ENCODE measurements at places on chromosomes 3 and 15. TPM values are rescaled to one million over a fixed set of nuclear protein-coding genes. Genes with fewer than 3 reads are reported as not detected.
A peak's percentile ranks its signal among the peaks of the same experiment; 100 is the strongest.

DNA sequence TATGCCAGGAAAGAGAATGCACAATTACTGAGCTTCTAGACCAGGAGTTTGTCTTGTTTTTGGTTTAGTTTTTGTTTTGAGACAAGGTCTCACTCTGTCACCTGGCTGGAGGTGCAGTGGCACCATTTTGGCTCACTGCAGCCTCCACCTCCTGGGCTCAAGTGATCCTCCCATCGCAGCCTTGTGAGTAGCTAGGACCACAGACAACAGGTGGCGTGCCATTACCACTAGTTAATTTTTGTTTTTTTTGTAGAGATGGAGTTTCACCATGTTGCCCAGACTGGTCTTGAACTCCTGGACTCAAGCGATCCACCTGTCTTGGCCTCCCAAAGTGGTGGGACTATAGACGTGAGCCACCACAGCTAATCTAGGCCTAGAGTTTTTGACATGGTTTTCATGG, 104.4 kb upstream of the CCDC54 start:
- DNase-seq, result no peak

- peak; percentile 80 for DNase-seq
These were observed 30.6 kb downstream of the SLC28A1 start for GRCh38 chr15:84914909-84915605.

DNA sequence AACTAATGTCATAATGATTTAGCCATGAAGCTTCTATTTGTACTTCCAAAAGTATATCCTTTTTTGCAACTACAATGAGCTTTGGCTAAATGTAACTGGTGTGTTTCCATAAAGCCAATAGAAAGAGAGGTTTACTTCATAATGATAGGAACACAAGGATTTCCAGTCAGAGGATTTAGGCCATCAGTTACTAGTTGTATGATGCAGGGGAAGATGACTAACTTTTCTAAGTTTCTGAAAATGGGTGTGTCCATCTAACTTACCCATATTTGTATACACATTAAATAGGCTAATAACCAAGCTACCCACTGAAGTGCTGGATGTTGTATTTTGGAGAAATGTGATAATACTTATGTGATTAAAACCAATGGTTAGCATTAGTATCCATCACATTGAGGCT, 55.7 kb downstream of the SLC4A7 start:
- DNase-seq, result no peak

DNA sequence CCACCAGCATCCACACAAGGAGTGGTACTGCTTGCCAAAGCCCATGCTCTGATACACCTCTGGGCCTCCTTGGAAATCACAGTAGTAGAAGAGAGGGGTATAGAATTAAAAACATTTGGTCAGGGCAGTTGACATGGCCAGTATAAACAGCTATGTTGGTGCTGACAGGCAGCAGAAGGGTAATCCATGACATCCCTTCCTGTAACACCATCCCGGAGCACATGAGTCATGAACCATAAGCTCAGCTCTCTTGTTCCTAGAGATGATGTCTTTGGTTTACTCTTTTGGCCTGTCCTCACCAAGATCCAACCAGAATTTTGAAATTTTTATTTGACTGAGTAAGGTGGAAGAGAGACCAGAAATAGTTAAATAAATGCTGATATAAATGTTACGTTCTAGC, 132.6 kb upstream of the CTDSPL start:
- no peak for DNase-seq

DNA sequence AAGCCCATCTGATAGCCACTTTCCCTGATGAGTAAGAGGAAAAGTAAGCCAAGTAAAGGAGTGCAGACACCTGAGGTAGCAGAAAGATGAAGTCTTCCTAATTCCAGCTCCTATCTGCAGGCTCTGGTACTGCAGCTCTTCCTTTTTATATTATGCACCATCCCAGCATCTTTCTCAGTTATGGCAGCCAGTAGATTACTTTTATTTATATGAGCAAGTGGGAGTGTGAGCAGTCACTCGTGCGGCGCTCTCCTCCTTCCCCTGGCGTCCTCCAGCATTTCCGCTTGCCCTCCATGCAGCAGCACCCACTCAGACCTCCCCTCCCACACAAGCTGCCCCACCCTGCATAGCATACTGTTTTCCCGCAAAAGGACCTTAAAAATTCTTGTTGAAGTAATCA, 465.9 kb upstream of the DPPA4 start:
- no peak for DNase-seq

DNA sequence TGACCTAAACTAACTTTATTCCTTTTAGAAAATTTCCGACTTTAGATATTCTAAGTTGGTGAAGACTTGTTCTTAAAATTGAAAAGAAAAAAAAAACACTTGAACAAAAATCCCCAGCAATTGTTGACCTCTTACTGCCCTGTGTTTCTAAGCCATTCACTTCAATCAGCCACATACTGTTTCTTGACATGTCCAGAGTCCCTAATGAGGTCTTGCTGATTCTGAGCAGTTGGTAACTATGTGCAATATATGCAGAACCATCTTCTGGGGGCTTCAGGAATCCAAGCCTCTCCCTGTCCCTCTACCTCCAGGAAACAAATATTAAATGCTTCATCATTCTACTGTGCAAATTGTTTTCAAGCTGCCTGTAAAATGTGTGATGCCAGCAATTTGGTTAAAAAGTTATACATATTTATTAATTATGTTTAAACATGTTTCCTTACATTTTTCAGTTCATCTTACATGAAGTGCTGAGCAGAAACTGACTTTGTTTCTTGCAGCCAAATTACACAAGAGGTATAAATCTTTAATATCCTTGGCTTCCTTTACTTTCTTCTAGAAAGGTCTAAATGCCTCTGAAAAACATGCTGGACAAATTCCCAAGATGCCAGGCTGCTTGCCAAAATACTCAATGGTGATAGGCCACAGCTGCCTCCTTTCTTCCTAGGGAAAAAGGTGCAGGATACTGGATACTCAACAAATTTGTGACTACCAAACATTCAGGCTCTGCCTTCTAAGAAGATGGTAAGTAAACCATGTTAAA, 19.8 kb upstream of the GYG1 start:
- DNase-seq, result peak; percentile 55

DNA sequence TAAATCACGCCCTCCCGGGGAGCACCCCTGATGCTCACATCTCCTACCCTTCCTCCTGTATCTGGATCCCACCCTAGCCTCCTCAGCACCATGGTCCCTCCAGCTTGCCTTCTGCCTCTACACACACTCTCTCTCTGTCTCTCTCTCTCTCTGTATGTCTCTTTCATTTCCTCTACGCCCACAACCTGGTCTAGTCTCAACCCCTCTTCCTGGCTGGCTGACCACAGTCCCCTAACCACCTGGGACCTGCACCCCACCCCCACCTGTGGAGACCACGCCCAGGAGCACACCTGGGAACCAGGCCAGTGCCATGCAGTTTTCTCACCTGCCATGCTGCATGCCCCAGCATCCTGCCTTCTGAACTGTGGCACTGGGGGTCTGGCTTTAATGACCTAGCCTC, 4.0 kb upstream of the CFAP100 start:
- no peak for DNase-seq

GRCh38 chr15:31157644-31158069, 56.1 kb upstream of the TRPM1 start:
- no peak for DNase-seq

GRCh38 chr3:119630128-119630879, 30.1 kb downstream of the POPDC2 start:
- DNase-seq, result no peak

- no peak for DNase-seq
These were observed 199.5 kb downstream of the TBC1D2B start for GRCh38 chr15:77877869-77878577.

- DNase-seq, result peak; percentile 72
These were observed 144.3 kb downstream of the EEFSEC start for GRCh38 chr3:128297401-128298138.

GRCh38 chr3:191393146-191393545, 62.8 kb upstream of the UTS2B start:
- no peak for DNase-seq

DNA sequence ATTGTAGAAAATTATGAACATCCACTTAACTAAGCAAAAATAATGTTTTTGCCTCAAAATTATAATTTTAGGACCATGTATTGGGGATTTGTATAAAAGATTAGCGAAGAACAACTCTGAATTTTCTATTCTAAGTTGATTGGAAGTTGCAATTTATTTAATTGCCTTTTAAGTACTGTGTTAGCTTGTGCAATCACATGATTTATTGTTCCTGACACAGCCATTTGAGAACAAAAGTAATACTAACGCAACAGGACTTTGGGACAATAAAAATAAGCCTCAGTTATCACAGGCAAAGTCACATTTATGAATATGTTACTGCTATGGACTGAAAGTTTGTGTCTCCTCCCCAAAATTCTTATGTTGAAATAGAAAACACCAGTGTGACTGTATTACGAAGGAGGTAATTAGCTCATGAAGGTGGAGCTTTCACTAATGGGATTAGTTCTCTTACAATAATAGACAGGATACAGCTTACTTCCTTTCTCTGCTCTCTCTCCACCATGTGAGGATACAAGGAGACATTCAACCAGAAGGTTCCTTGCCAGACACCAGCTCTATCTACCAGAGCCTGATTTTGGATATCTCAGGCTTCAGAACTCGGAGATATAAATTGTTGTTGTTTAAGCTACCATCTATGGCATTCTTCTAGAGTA, 745.9 kb downstream of the ZBBX start:
- no peak for DNase-seq

DNA sequence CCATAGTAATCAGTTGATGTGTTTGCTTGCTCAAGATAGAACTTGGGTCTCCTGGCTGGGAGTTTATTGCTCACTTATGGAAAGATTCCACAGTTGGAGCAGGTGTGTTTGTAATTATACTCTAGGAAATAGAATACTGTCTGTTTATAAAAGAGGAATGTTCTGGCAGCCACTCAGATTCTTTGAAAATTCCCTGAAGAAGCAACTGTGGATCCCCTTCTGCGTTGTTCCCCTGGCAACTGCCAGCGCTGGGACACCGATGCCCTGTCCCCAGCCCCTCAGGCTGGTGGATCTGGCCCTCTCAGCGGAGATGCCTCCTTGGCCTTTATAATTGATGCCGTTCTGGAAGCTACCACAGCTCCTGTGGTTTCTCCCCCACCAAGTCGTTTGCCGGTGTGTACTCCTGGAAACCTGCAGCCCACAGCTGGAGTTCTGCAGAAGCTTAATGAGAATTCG, 225.9 kb downstream of the ITPR1 start:
- DNase-seq, result no peak

- no peak for DNase-seq
These were observed 630.4 kb downstream of the CADM2 start for GRCh38 chr3:85589145-85589544.

DNA sequence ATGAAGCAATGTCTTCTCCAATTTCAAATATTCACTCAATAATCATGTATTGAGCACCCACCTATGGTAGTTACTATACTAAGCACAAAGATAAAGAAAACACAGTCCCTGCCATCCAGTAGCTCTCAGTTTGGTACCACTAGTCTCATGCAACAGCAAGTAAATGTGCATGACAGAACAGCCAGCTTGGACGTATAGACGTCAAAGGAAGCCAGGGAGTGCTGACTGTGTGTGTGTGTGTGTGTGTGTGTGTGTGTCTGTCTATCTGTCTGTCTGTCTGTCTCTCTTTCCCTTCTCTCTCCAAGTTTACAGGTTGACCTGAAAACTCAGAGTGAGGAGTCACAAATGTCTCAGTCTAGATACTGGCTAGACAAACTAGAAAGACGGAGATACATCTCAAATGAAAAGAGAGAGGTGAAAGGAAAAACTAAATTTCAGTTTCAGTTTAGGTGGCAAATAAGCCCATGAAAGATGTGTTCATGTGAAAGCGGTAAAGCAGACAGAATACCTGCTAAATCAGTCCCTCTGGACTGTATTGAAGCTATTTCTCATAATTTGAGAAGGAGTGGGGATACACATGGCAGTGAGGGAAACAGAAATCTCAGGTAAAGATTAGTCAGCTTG, 141.1 kb upstream of the PTPRG start:
- no peak for DNase-seq

- no peak for DNase-seq
These were observed 38.5 kb upstream of the RASGRP1 start for GRCh38 chr15:38602910-38603670.

DNA sequence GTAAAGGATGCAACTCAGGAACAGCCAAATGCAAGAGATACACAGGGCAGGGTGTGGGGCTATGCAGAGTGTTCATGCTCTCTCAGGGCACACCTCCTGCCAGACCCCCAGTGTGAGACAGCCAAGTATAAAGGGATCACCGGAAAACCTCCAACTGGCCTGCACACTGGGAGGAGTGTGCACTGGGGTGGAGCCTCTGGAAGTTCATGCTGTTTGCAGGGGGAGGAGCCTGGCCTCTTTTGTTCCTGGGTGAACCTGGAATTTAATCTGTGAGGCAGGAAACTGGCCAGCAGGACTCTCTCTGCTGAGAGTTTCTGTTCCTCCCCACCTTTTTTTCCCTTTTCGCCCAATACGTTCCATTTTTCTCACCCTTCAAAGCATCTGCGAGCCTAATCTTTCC, 204.1 kb downstream of the WNT5A start:
- DNase-seq, result no peak

DNA sequence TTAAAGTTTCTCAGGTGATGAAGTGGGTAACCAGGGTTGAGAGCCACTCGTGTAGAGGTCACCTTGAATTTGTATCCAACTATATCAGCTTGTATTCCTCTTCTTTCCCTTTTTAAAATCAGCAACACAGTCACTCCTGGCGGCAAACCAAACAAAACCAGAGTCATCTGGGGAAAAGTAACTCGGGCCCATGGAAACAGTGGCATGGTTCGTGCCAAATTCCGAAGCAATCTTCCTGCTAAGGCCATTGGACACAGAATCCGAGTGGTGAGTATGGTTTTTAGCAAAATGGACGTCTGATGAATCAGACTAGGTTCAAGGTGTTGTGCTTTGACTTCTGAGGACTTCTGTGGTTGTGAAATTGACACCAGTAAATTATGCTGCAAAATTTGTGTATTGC, 3.9 kb downstream of the RPL35A start:
- DNase-seq, result no peak

DNA sequence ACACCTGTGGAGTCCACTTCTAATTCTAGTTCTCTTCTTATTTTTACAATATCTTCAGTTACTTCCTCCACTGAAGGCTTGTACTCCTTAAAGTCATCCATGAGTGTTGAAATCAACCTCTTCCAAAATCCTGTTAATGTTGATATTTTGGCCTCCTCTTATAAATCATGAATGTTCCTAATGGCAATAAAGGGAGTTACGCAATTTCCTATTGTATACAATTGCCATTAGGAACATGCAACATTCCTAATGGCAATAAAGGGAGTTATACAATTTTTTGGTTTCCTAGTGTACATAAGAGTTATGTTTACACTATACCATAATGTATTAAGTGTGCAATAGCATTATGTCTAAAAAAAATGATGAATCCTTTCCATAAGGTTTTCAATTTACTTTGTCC, 9.2 kb upstream of the TIGIT start:
- no peak for DNase-seq

The ARL14 gene
- not detected for total RNA-seq

The SCAMP5 gene
- total RNA-seq, result 16.7 TPM

The MUC13 gene
- total RNA-seq, result not detected

The RNU6-1 gene
- not detected for total RNA-seq

The GOLGA8H gene
- 3.0 TPM for total RNA-seq

The SLC12A1 gene
- total RNA-seq, result not detected

The CPB1 gene
- total RNA-seq, result not detected

Measured in thyroid gland (tissue), 4 donors.